Peyer's patch (tissue), 4 donors: ENCODE measurements at places on chromosomes 12 and 14.

DNA sequence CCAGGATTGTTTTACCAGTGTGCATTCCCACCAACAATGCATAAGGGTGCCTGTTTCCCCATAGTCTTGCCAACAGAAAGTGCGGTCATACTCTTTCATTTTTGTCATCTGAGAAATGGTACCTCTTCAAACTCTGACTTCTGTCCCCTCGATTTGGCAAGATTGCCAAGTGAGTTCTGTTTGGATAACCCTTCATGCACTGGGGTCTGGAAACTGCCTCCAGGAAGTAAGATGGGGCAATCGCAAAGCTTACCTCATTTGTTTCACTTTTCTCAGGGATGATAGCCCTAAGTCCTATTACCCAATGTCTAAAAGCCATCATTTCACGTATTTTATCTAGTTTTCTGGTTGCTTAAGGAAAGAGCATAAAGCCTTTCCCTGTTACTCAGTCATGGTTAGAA lies 28.6 kb upstream of the NR1H4 start:
- DNase-seq = no peak

DNA sequence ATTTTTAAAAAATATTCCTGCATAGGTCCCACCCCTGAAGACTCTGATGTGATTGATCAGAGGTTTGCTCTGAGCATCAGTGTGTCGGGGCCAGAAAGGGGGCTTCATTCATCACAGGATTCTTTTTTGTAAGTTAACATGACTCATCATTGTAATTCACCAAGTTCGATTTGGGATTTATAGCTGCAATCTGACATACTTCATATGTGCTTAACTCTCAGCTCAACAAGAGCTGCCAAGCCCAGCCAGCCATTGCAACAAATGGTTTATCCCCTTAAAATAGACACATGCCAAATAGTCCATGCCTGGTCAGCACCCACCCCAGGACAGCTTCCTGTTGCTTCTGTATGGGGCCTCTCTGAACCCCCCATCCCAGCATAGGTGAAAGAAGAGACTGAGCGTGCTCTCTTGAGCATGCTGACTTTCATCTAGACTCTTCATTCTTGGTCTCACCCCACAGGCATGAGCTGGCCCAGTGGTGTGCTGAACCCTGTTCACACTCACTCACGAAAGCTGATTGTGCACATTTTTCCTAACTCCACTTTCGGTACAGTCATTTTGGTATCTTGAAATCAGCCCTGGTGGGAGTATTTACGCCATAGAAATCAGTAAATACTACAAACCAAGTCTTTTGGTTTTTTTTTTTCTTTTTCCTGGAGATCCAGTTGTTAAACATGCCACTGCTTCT lies 101.4 kb downstream of the STAB2 start:
- no peak for DNase-seq

GRCh38 chr12:57142121-57142520 lies 5.3 kb downstream of the LRP1-AS start:
- DNase-seq = no peak

DNA sequence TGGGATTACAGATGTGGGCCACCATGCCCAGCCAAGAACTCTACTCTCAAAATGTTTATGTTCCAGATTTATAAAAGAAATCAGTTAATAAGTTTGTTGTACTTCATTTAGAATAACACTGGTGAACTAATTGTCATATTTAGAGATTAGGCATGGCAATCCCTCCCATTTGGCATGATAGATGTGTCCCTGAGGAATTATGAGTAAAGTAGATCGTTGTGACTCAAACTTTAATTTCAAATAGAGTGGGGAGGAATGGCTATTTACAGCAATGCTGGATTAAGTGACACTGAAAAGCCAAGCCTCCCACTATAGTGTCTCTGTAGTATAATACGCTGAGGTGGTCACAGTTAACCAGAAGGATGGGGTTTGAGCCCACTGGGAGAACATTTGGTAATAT lies 39.3 kb upstream of the RTRAF start:
- DNase-seq = no peak

- no peak for DNase-seq
Observed at GRCh38 chr12:119019166-119019565, 37.8 kb downstream of the SRRM4 start.

DNA sequence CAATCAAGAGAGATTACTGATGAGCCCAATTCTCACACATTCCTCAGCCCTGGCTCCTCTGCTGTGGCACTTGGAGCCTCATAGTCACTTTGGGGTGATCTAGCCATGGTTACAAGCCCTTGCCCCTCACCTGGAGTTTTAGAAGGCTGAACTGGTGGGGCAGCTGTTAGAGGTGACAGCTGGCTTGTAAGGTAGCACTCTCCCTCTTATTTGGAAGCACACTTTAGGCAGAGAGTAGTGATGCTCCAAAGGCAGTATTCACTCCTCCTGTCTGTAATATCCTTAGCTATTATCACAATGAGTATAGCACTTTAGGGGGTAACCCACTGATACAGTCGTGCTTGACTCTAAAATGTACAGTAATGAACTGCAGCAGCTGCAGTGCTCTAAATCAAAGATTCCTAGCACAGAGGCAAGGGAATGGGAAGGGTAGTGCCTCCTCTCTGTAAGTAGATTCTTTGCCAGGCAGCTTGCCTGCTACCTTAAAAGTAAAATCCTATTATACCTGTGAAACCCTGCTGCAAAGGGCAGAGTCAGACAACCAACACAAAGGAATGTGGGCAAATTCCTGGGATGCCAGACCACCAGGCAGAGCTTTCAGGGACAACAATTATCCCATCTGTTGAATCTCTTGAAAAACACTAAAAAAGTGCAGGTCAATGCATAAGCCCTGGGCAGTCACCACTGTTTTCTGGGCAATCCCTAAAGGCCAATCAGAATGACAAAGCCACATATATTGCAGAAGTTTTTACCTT lies 336.3 kb downstream of the NOVA1 start:
- no peak for DNase-seq

DNA sequence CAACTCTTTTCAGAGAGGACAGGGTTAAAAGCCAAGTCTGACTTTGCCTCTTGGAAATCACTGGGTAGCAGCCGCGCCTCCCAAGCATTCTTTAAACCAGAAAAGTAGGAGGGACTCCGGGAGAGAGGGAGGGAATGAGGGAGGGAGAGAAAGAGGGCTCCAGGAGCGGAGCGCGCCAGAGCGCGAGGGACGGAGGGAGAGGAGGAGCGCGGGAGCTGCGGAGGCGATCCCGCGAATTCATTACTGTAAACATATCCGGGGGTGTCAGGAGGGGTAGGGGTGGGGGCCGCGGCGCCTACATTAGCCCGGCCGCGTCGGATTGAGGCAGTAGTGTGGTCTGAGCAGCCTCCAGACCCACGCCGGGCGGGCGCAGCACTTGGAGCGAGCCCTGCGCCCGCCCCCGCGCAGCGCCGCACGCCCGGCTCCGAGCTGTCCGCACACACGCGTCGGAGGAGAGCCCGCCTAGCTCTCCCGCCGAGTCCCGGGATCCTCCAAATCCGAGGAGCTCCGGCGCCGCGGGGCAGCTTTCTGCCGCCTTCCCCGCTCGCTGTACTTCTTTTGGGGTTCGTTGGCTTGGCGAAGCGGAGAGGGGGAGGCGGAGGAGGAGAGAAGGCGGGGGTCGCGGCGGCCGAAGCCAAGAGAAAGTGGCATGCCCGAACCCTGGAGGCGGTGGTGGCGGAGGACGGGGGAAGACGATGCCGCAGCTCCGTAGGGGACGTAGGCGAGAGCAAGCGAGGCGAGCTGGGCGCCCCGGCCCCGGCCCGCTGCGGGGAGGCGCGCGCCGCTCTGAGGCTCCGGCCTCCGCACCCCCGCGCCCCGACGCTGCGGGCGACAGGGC lies 3.3 kb downstream of the FLRT2 start:
- DNase-seq = peak; percentile 52

DNA sequence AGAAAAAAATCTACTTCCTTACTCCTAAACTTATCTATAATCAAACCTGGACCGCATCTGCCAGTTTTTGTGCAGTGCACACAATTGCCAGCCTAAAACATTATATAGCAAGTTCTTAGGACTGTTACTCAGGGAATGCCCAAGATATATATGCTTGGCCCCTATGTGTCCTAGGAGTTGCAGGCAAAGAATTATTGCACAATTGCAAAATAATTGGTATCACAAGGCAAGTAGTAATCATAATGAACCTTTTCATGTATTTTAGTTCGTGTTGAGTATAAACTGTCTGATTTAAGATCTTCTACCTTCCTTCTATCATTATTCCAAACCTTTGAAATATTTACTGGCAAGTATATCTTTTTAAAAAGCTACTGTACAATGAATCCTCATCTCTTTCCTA lies 45.5 kb downstream of the TMTC3 start:
- no peak for DNase-seq

DNA sequence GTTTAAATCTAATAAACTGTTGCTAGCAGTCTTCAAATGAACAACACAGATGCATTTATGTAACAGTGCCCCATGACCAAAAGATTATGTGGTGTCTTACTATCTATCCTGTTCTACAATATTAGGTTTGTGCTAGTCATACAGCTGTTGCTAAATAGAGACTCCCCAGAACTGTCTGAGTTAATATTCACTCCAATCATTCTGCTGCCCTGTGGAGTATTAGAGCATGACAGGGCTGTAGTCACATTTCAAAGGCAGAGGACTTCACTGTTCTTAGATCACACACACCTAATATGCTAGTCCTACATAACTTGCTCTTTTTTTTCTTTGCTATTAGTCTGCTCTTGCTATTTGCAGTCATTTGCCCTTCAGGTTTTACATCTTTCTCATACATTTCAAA lies 157.6 kb upstream of the MDGA2 start:
- no peak for DNase-seq

DNA sequence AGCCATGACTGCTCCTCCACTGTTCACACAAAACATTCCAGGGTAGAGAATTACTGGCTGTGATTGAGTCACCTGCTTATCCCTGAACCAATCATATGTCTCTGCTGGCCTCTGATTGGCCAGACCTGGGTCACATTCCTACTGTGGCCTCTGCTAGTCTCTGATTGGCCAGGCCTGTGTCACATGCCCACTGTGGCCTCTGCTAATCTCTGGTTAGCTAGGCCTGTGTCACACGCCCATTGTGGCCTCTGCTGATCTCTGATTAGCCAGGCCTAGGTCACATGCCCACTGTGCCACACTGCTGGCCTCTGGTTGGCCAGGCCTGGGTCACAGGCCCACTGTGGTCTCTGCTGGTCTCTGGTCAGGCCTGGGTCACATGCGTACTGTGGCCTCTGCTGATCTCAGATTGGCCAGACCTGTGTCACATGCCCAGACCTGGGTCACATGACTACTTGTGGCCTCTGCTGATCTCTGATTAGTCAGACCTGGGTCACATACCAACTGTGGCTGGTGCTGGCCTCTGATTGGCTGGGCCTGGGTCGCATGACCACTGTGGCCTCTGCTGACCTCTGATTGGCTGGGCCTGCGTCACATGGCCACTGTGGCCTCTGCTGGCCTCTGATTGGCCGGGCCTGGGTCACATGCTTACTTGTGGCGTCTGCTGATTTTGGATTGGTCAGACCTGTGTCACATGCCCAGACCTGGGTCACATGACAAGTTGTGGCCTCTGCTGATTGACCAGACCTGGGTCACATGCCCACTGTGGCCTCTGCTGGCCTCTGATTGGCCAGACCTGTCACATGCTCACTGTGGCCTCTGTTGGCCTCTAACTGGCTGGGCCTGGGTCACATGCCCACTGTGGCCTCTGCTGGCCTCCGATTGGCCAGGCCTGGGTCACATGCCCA lies 251.6 kb downstream of the SLC15A4 start:
- no peak for DNase-seq

DNA sequence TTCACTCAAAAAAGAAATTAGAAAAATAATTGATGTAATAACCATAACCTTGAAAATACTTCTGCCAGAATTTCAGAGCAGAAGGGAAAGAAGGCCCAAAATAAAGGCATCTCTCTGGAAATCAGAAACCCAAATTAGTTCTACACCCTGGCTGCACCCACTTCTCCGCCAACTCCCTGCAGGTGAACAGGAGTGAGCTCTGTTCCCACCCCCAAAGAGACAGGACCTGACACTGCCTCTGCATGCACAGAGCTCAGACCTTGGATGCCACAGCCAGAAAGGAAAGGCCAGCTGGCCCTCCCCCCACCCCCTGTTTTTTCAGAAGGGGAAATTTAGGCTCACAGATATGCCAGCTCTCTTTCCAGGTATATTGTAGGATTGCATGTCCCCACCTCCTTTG lies 228.2 kb downstream of the BCL11B start:
- DNase-seq = no peak

- DNase-seq = no peak
Observed at GRCh38 chr12:40171501-40171900, 53.3 kb upstream of the LRRK2 start.

GRCh38 chr14:50943943-50944646 lies at the start of gene PYGL:
TSS of gene PYGL (minus strand) at chr14:50944483. CDS start at chr14:50944403, 80 bp downstream.
- peak; percentile 20 for DNase-seq
